ENCODE measurements at places on chromosomes 16 and 17.

GRCh38 chr16:68802190-68802589, 41.1 kb upstream of the TANGO6 start:
- H3K27ac ChIP-seq: no peak overlapping the region
- H3K27me3 ChIP-seq: no peaks in the 10 kb centered on the region
- no peak overlapping the region for H3K4me3 ChIP-seq
- no peak for DNase-seq

- no peaks in the 10 kb centered on the region for H3K36me3 ChIP-seq
- H3K27ac ChIP-seq: no peak within 1 kb of the TSS
- H3K4me1 ChIP-seq: no peaks in the 10 kb centered on the region
- H3K4me3 ChIP-seq: peak within 1 kb of the TSS; percentile 64
- DNase-seq: peak; percentile 86
Measured at GRCh38 chr17:75764711-75765421, at the start of gene GALK1. Gene GALK1, minus strand, starts transcription at chr17:75765192. Its CDS starts 56 bp downstream, at chr17:75765136.

DNA sequence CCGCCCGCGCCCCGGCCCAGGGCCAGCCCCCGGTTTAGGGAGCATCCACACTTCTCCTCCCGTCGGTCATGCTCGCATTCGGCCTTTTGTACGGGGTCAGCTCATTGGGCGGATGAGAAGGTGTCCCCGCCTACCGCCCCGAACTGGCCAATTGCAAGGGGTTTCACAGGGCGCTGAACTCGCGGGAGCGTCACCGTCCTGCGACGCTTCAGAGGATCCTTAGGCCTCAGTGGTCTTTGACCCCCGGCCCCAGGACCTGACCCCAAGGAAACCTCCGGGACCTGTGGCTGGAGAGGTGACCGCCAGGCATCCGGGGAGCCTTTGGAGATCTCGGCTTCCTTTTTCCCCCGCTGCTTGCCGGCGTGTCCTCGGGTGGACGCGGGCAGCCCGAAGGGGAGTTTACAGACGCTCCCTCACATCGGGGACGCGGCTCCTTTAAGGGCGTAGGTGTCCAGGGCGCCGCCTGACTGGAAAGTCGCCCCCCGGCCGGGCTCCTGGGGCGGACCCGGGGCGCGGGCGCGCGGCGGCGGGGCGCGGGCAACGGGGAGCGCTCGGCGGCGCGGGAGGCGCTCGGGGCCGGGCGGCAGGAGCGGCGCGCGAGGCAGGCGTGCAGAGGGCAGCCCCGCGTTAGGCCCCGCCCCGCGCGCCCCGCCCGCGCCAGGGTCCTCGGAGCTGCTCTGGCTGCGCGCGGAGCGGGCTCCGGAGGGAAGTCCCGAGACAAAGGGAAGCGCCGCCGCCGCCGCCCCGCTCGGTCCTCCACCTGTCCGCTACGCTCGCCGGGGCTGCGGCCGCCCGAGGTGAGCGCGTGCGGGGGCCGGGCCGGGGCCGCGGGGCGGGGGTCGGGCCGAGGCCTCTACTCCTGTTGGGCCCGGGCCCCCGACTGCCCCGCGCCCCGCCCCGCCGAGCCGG, at the start of gene UBE2I:
TSS of gene UBE2I (plus strand) at position 660 of the 909 bp plus-strand sequence. CDS start 4,395 bp downstream, outside the sequence.
- H3K27me3 ChIP-seq: no peaks in the 10 kb centered on the region
- peak within 1 kb of the TSS; percentile 21 for H3K27ac ChIP-seq
- no peaks in the 10 kb centered on the region for H3K4me1 ChIP-seq
- peaks cover 15% of the 10 kb centered on the region for H3K36me3 ChIP-seq
- peak within 1 kb of the TSS; percentile 99 for H3K4me3 ChIP-seq

- peak overlapping the region; percentile 13 for H3K4me3 ChIP-seq
- no peaks in the 10 kb centered on the region for H3K27me3 ChIP-seq
- no peak for DNase-seq
- no peak overlapping the region for H3K27ac ChIP-seq
Measured at GRCh38 chr17:27513849-27514248, 57.6 kb downstream of the KSR1 start.

- H3K36me3 ChIP-seq: peaks cover 13% of the 10 kb centered on the region
- H3K27me3 ChIP-seq: no peaks in the 10 kb centered on the region
- H3K4me3 ChIP-seq: no peak overlapping the region
- DNase-seq: no peak
- no peak overlapping the region for H3K27ac ChIP-seq
Measured at GRCh38 chr17:19945009-19945626, 32.5 kb downstream of the AKAP10 start.

- H3K27me3 ChIP-seq: no peaks in the 10 kb centered on the region
- DNase-seq: no peak
- no peaks in the 10 kb centered on the region for H3K4me1 ChIP-seq
- no peak overlapping the region for H3K27ac ChIP-seq
Measured at GRCh38 chr17:2037155-2037554, 4.7 kb upstream of the OVCA2 start.

DNA sequence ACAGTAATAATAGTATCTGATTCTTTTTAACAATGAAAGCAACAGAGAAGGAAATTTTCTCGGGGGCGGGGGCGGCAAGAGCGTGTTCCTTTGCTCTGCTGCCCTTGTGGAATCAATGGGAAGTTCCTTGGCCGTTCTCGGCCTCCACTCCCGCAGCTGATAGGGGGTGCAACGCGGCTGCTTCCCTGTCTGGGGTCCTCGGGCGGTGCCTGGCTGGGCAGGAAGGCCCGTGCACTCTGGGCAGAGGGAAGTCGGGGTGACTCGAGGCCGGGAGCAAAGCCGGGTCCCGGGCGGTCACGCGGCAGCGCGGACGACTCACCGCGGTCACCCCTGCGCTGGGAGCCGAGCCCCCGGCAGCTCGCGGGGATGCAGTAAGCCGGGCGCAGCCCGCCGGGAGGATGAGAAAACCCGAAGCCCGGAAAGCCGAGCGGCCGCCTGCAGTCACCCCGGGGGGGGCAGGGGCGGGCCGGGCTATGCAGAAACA, 2.5 kb downstream of the TUBB3 start:
- no peaks in the 10 kb centered on the region for H3K27me3 ChIP-seq
- H3K4me3 ChIP-seq: peak overlapping the region; percentile 67
- H3K36me3 ChIP-seq: peaks cover 3% of the 10 kb centered on the region
- no peak for DNase-seq
- H3K27ac ChIP-seq: no peak overlapping the region
- no peaks in the 10 kb centered on the region for H3K4me1 ChIP-seq

- H3K36me3 ChIP-seq: peaks cover under 1% of the 10 kb centered on the region
- DNase-seq: no peak
- no peak overlapping the region for H3K27ac ChIP-seq
- no peaks in the 10 kb centered on the region for H3K4me1 ChIP-seq
Measured at GRCh38 chr17:45918241-45918745, 23.9 kb downstream of the MAPT start.

- H3K4me1 ChIP-seq: no peaks in the 10 kb centered on the region
- H3K27ac ChIP-seq: no peak overlapping the region
- no peak overlapping the region for H3K4me3 ChIP-seq
- DNase-seq: peak; percentile 84
- peaks cover 50% of the 10 kb centered on the region for H3K36me3 ChIP-seq
Measured at GRCh38 chr16:16127469-16128116, 95.7 kb downstream of the ABCC6 start.

GRCh38 chr17:39484178-39484577, 22.9 kb downstream of the CDK12 start:
- no peak for DNase-seq
- no peak overlapping the region for H3K4me3 ChIP-seq
- H3K4me1 ChIP-seq: no peaks in the 10 kb centered on the region
- peaks cover 33% of the 10 kb centered on the region for H3K36me3 ChIP-seq
- no peaks in the 10 kb centered on the region for H3K27me3 ChIP-seq

DNA sequence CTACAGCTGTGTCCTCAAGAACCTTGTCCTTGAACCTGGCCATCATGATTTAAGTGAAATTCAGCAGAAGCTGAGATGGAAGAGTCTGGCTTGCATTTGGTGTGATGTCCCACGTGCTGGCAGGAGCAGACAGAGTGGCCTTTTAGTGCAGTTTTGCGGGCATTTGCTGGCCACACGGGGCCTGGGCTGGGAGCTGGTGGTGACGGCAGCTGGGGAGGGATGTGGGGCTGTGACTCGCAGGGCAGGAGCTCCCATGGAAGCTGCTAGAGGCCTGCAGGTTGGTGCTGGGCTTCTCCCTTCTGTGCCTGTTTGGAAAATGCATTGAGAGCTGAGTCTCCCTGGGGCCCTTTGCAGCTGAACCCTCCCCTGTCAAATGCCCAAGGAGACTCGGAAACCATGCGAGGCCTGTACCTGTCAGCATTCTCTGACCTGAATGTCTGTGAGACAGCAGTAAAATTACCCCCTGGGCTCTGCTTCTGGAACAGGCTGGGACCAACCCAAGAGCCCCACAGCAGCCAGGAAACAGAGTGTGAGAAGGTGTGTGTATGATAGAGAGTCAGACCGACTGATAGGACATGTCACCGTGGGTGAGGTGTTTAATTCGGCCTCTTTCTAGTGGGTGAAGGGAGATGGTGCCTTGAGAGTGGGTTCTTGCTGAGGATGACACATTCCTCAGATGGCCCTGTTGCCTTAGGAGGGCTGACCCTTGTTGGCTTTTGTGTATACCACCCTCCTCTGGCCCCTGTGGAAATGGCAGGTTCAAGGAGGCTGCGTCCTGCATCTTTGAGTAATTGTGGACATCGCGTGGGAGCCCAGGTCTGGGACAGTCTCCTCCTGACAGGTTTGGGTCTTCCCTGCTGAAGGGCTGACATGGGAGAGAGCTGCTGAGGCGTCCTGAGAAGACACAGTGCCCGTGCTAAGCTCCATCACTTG, 145.5 kb downstream of the MSI2 start:
- H3K4me1 ChIP-seq: peaks cover 3% of the 10 kb centered on the region
- no peak overlapping the region for H3K27ac ChIP-seq
- no peak overlapping the region for H3K4me3 ChIP-seq

- no peak overlapping the region for H3K27ac ChIP-seq
- H3K4me3 ChIP-seq: no peak overlapping the region
- no peaks in the 10 kb centered on the region for H3K4me1 ChIP-seq
Measured at GRCh38 chr16:57360321-57360935, 1.8 kb downstream of the CCL22 start.

DNA sequence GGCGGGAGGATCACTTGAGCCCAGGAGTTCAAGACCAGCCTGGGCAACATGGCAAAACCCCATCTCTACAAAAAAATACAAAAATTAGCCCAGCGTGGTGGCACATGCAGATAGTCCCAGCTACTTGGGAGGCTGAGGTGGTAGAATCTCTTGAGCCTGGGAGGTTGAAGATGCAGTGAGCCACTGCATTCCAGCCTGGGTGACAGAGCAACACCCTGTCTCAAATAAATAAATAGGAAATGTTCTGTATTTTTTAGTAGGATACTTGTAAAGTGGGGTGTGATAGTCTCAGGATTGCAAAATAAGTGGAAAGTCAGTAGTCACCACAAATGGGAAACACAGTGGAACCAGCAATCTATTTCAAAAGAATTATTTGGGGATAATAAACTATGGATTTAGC, 4.0 kb downstream of the RSPRY1 start:
- H3K4me1 ChIP-seq: no peaks in the 10 kb centered on the region
- no peak overlapping the region for H3K27ac ChIP-seq
- H3K27me3 ChIP-seq: no peaks in the 10 kb centered on the region
- H3K4me3 ChIP-seq: no peak overlapping the region
- DNase-seq: no peak
- no peaks in the 10 kb centered on the region for H3K36me3 ChIP-seq

- H3K27me3 ChIP-seq: no peaks in the 10 kb centered on the region
- H3K36me3 ChIP-seq: 0 out of 2 replicates have a peak, but pooled peaks cover 3% of the 10 kb centered on the region
- no peak overlapping the region for H3K4me3 ChIP-seq
- peaks cover 7% of the 10 kb centered on the region for H3K4me1 ChIP-seq
- no peak for DNase-seq
Measured at GRCh38 chr16:31870809-31871208, 2.8 kb upstream of the ZNF267 start.

DNA sequence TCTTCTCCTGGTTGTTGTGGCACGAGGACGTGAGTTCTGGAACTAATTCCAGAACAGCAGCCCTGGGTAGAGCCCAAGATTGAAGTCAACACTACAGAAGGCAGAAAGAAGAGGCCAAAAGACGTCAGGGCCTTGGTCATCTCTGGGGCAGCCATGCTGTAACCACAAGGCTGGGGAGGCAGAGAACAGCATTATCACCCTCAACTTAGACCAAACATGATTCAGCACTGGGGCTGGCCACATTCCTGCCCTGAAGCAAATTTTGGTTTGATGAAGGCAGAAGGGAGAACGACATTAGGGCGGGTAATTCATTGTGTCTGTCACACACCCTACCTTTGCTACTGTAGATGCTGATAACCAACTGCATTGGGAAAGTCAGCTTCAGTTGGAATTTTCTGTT, 9.7 kb upstream of the ALOX15B start:
- H3K4me3 ChIP-seq: no peak overlapping the region
- no peaks in the 10 kb centered on the region for H3K36me3 ChIP-seq
- H3K27me3 ChIP-seq: no peaks in the 10 kb centered on the region
- H3K27ac ChIP-seq: no peak overlapping the region
- no peaks in the 10 kb centered on the region for H3K4me1 ChIP-seq
- DNase-seq: no peak

DNA sequence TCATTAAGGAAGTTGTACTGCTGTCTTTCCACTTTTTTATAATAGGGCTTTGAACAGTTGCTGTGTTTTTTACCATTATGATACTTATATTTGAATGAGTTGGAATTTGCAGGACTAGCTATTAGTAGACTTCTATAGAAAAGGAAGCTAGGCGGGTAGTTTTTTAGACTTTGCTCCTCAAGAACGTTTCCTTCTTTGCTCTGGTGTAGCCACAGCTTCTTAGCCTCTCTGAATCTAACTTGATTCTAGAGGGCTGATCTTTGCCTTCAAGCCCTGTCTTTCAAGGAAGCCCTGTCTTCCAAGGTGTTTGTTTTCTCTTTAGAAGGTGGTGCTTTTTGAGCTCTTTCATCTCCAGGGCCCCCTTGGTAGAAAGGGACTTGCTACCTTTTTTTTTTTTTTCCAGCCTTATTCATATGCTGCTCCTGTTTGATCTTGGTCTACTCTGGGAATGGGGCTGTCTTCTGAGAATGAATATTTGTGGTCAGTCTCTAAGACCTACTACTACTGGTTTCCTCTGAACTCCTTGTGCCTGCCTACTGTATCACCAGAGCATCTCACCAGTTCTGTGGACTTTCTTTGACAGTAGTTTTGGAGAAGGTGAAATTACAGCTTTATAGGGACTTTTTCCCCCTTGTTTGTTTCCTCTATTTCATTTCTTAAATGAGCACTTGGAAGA, 52.3 kb upstream of the RASL10B start:
- peaks cover 3% of the 10 kb centered on the region for H3K4me1 ChIP-seq
- H3K36me3 ChIP-seq: peaks cover 24% of the 10 kb centered on the region
- no peak for DNase-seq

DNA sequence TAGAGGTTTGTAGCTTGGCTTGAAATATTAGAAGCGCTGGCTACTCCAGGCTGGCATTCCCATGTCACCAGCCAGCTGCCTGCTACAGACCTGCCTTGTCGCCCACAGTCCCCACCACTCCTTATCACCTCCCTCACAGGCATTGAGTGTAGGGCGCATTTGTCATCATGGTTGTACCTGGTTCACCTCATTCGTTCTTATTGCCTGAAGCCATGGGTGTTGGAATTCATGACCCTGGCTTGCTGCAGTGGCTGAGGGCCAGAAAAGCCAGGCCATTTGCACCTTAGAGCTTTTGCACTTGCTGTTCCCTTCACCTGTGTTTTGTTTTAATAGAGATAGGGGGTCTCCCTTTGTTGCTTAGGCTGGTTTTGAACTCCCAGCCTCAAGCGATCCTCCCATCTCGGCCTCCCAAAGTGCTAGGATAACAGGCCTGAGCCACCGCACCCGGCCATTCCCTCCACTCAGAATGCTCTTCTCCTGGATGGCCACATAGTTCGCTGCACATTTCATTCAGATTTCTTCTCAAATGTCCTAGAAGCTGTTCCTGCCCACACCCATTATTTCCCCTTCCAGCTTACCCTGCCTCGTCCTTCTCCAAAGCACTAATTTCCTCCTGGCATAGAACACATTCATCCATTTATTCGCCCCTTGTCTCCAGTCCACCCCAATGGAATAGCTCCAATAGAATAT, 97.6 kb downstream of the C16orf78 start:
- H3K36me3 ChIP-seq: no peaks in the 10 kb centered on the region
- H3K27me3 ChIP-seq: no peaks in the 10 kb centered on the region
- no peak overlapping the region for H3K4me3 ChIP-seq

Measured in H9 (cell line).